ENCODE measurements at places on chromosomes 13 and 19. TPM values are rescaled to one million over a fixed set of nuclear protein-coding genes. Genes with fewer than 3 reads are reported as not detected.

- DNase-seq: no peak
These were observed 1437.7 kb upstream of the PCDH9 start for GRCh38 chr13:68667863-68668262.

DNA sequence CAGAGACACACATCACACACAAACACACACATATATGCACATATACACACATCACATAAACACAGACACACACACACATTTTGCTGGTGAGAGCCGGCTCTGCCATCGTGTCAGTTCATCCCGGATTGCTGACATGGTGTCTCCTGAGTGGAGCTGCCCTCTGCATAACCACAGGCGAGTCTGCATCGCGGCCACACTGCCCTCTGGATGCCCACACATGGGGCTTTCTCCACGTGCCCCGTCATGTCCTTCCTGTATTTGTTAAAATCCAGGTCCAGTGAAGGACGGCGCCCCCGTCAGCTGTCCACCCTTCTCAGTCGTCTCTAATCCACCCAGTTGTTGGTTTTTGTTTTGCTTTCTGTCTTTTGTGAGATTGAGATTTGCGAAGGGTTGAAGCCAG, 52.6 kb upstream of the F7 start:
- DNase-seq: no peak

- peak; percentile 88 for DNase-seq
These were observed 10.7 kb downstream of the MARCHF2 start for GRCh38 chr19:8423817-8424223.

DNA sequence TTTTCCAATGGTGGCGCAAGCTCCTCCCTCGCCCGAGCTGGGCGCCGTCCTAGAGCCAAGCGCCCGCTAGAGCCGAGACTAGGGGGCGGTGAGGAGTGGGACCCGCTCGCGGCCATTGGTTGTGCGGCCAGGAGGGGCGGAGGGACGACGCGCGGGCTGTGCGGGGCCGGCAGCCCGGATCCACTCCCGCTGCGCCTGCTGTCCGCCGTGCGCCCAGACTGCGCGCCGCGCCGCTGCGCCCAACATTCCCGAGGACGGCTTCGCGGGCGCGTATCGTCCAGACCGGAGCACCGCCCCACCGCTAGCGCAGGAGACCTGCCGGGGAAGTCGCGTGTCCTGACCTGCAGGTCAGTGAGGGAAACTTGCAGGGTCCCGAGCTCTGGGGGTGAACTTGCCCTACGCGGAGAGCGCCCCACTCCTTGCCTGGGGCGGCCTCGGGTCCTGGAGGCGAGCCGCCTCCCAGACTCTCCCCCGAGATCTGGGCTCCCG, at the start of gene SERTM1:
SERTM1 (plus strand) TSS at position 183 of the 489 bp plus-strand sequence. CDS start 21,059 bp downstream, outside the sequence.
- no peak for DNase-seq

DNA sequence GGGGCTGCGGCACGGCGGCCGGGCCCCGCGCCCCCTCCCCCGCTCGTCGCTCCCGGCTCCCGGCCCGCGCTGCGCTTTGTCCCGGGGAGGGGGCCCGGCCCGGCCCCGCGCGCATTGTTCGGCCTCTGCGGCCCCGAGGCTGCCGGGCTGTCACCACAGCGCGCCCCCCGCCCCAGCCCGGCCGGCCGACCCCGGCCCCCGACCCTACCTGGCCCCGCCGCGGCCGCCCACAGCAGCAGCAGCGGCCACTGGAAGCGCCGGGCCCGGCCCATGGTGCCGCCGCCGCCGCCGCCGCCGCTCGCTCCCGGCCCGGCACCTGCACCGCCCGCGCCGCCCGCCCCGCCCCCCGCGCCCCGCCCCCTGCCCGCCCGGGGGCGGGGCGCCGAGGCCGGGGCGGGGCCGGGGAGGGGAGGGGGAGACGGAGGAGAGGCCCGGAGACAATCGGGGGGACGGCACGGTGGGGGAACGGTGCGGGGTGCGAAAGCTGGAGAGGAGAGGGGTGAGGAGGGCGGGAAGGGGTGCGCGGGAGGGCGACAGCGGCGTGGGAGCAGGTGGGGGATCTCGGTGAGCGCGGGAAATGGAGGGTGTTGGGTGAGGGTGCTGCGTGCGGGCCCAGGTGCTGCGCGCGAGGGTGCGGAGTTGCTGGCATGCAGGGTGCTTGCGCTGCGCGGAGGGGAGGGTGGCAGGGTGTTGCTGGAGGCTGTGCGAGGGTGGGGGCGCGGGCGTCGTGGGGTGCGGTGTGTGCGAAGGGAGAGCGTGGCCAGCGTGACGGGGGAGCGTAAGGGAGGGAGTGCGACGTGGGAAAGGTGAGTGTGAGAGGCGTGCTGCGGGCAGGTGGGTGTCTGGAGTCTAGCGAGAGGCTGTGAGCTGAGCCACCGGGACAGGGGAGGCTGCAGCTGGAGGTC, at the start of gene CADM4:
CADM4 (minus strand) TSS at position 332 of the 905 bp plus-strand sequence; CDS start at position 272, 60 bp downstream.
- no peak for DNase-seq

DNA sequence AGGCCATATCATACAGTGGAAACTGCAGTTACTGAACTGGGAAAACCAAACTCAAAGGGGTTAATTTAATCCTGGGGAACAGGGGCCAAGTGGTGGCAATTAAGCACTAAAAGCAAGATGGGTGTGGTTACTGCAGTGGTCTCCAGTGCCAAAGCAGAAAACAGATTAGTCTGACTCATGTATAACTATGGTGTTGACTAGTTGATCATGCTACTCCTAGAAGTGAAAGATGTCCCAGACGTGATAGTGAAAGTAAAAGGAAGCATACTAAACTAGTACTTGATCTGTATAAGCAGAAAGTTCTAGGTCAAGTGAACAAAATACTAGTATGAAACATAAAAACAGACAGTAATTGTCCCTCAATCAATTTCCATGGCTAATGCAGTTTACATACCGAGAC, 360.0 kb upstream of the SLITRK5 start:
- no peak for DNase-seq

DNA sequence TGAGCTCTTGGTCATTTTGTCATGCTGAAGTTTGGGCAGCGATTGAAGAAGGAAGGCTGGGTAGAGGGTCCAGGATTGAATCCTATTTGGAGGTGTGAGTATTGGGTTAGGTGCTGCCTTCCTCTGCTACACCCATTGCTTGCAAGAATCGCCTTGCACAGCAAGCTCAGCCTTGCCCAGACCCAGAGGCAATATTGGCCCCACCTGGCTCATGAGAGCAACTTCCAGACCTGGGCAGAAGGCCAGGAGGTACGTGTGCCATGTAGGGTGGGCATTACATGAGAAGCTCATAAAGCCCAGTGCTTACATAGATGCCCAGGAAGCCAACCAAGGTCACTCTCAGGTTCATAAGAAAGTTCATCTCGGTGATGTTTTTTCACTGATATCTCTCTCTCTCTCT, 718.0 kb downstream of the EFNB2 start:
- no peak for DNase-seq

GRCh38 chr13:93001866-93002461, 224.6 kb upstream of the GPC6 start:
- no peak for DNase-seq

GRCh38 chr19:19121371-19121770, 16.9 kb downstream of the TMEM161A start:
- DNase-seq: no peak

DNA sequence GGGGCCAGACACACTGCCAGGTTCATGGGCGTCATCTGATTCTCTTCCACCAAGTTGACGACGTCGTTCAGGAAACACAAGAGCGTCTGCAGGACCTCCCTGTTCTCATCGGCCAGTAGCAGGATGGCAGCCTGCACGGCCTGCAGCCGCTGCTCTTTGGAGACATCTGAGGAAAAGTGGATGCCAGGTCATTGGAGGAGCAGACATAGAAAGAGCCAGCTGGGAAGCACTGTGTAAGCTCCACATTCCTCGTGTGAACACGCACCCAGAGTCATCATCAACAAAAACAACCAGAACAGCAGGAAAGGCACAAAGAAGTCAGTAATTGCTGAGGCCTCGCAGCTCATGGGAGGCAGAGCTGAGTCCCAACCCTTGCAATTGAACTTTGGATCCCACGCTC, 96.5 kb downstream of the KL start:
- DNase-seq: no peak

- no peak for DNase-seq
These were observed at the start of gene ZIC2 for GRCh38 chr13:99981735-99982035. TSS of gene ZIC2 (plus strand) at chr13:99981784. CDS start at chr13:99982065, 281 bp downstream.

- no peak for DNase-seq
These were observed 17.5 kb downstream of the BORA start for GRCh38 chr13:72745260-72745659.

GRCh38 chr19:33547676-33548075, 26.1 kb upstream of the PEPD start:
- no peak for DNase-seq

GRCh38 chr19:52725528-52725961, 9.3 kb downstream of the ZNF611 start:
- DNase-seq: no peak

- no peak for DNase-seq
These were observed 142.5 kb downstream of the DCLK1 start for GRCh38 chr13:35988648-35989081.

DNA sequence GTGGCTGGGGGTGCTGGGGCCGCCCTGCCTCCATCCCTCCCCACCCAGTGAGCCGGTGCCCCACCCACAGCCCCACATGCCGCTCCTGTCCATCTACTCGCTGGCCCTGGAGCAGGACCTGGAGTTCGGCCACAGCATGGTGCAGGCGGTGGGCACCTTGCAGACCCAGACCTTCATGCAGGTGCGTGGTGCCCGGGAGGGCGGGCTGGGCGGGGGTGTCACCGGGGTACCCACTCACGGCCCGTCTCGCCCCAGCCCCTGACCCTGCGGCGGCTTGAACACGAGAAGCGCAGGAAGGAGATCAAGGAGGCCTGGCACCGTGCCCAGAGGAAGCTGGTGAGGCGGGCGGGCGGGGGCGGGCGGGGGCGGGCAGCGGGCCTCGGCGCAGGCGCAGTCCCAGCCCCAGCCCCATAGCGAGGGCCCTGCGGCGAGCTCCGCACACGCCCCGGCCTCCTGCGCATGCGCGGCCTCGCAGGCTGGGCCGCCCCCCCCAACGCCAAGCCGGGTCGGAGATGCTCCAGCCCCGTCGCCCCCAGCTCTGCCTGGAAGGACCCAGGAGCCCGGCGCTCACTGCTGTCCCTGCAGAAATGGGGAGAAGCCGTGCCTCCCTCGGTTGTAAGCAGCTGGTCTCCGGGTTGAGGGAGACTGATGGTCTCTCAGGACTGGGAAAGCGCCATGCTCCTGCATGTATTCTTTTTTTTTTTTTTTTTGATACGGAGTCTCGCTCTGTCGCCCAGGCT, 7.7 kb downstream of the ARHGAP45 start:
- DNase-seq: peak; percentile 90

RAB3A gene
- total RNA-seq: not detected

MCEMP1 gene
- 6.5 TPM for total RNA-seq

KLK2 gene
- total RNA-seq: not detected

IQCN gene
- 15.9 TPM for total RNA-seq

ZNF729 gene
- not detected for total RNA-seq

PVR gene
- 93.9 TPM for total RNA-seq

PRODH2 gene
- total RNA-seq: not detected

ZNF66 gene
- total RNA-seq: 2.0 TPM

PLPPR3 gene
- total RNA-seq: not detected

MBD3L2 gene
- total RNA-seq: not detected

FGF21 gene
- not detected for total RNA-seq

ZNF709 gene
- total RNA-seq: 2.2 TPM
